ENCODE measurements at places on chromosomes 7 and 10. TPM values are rescaled to one million over a fixed set of nuclear protein-coding genes. Genes with fewer than 3 reads are reported as not detected.

- no peak for DNase-seq
Measured at GRCh38 chr10:129322933-129323820, 143.9 kb upstream of the MGMT start.

DNA sequence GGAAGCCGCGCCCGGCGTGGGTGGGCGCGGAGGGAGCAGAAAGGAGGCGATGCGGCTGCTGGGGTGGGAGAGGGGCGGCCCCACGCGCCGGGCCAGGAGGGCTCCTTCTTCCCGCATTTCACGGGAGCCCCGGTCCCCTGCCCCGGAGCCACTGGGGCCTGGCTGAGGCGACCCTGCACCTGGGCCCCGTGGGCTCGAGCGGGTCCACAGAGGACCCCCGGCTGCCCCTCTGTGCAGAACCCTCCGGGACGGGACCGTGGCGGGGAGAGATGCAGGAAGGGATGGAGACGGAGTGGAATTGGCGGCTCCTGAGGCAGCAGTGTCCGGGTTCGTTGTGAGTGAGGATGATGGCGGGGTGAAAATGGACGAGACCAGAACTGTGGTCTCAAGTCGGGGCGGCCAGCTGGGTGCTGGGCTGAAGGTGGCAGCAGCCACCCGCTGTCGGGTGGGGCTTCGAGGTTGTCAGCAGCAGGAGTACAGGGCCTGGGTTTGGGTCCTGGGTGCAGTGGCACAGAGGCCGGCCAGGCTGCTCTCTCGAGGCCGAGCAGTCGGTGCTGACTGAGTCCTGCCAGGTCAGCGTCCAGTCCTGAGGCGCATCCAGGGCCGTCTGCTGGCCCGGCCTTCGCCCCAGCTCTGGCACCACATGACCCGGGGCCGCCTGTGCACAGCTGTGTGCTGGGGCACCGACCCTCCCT is 80.4 kb downstream of the VIPR2 start:
- DNase-seq: no peak

DNA sequence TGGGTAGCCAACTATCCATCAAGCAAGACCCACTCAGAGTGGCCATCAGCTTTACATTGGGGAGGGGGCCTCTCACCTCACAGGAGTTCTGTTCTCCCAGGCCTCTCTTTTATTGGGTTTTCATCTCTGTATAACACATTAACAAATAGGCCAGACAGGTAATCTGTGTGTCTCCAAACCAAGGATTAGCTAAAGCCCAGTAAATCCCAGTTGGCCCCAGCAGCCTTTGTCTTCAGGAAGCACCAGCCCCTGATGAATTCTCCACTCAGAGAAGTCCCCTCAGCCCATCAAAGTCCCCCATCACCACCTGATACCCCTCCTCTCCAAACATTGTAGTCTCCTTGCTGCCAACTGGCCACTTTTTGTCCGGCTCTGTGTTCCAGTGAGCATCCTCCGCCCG is 16.9 kb upstream of the SLF2 start:
- no peak for DNase-seq

DNA sequence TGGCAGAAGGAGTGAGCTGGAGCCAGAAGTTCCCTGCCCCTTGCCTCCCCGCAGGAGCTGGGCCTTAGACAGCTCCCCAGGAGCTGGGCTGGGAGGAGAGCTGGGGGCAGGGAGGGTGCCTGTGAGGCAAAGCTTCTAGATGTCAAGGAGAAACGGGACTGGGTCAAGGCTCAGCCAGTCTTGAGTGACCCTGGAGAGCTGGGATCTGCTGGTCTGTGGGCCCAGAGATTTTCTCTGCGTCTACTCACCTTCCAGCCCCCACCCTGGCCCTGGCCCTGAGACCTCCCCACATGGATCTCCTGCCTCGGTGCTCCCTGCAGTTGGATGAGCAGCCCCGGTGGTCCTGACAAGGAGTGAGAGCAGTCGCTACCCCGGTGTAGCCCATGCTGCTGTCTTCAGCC is 20.3 kb upstream of the SHH start:
- no peak for DNase-seq

The ERVW-1 gene
- total RNA-seq: not detected

The SLC25A28 gene
- total RNA-seq: 42.9 TPM

The RNF148 gene
- not detected for total RNA-seq

The PON3 gene
- total RNA-seq: not detected

DNA sequence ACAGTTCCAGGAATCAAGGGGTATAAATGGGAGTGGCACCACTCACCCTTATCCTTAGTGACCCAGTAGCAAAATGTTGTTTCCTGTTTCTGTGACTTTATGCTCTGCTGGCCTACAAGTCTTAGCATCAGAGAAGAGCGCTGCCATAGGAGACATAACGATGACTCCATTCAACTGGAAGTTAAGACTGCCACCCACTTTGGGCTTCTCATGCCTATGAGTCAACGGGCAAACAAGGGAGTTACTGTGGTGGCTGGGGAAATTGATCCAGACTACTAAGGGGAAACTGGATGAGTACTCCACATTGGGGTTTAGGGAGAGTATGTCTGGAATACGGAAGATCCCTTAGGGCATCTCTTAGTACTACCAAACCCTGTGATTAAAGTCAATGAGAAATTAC is 40.6 kb upstream of the PIK3CG start:
- no peak for DNase-seq
